Hematopoietic multipotent progenitor cell treated with erythropoietin and hydrocortisone succinate and interleukin-3 and kit ligand, for 17 days (in vitro differentiated cells): ENCODE measurements at places on chromosomes 7 and 10.

- DNase-seq: no peak
These were observed 443.8 kb downstream of the GATA3 start for GRCh38 chr10:8498290-8498689.

- no peak for DNase-seq
These were observed 80.5 kb upstream of the ETV1 start for GRCh38 chr7:14069961-14070360.

- no peak for DNase-seq
These were observed 394.0 kb downstream of the THSD7A start for GRCh38 chr7:11437994-11438393.

DNA sequence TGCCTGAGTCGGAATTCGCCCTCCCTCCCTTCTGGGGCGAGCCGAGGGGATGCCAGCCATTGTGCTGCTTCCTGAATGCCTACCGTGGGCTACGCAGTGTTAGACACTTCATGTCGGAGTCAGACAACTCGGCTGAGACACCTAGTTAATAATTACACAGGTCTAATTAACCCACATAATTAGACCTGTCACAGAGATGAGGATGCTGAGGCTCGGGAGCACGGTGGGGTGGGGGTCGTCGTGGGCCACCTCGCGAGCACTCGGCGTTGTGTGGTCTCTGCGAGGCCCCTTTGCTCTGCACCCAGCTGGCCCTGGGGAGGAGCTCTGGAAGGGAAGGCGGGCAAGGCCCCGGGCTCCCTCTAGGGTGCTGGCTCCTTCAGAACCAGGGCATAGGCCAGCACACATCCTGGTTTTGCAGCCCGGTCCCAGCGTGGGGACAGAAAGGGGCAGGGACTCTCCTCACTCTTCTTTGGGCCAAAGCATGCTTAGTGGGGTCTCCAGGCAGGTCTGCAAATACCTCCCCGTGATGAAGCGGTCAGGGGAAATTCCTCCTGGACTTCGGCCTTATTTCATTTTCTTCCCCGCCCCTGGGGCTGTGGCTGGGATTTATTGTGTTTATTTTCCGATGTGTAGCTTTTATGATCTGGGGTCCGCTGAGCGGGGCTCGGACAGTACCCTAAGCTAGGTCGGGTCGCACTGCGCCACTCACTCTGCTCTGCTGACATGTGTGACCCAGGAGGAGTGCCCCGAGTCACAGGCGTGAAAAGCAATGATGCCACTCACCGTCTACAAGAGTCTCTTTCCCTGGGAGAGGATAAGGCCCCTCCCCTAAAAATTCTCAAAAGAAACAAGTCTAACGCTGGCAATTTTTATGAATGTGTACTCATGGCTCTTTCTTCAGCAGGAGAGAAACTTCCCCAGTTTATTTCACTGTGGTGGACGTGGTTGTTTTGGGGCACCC, 4.9 kb upstream of the FOXL3 start:
- no peak for DNase-seq

GRCh38 chr10:45514291-45515270, 140.6 kb downstream of the ALOX5 start:
- DNase-seq: no peak

GRCh38 chr7:85125176-85125575, 61.7 kb downstream of the SEMA3D start:
- no peak for DNase-seq
